ENCODE measurements at places on chromosomes 5 and 9.

- DNase-seq, result no peak
Observed at GRCh38 chr9:8751406-8751930, 951.9 kb upstream of the DMAC1 start.

DNA sequence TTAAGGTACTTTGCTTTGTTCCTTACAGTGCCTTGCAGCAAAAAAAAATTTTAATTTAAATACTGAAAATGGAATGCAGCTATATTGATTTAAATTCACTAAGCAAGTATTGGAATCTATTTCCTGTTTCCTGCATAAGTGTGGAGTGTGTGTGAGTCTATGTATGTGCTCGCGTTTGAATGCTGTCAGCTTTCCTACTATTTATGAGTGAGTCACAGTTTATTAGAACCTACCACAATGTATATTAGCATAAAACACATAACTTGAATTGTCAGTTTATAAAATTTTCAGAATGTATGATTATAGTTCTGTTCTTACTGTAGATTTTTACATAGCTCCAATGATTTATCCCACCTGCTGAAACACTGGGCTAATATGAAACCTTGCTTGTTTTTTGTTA is 302.1 kb downstream of the NR2F1-AS1 start:
- no peak for DNase-seq

- DNase-seq, result no peak
Observed at GRCh38 chr5:77644371-77645157, 6.1 kb upstream of the OTP start.

DNA sequence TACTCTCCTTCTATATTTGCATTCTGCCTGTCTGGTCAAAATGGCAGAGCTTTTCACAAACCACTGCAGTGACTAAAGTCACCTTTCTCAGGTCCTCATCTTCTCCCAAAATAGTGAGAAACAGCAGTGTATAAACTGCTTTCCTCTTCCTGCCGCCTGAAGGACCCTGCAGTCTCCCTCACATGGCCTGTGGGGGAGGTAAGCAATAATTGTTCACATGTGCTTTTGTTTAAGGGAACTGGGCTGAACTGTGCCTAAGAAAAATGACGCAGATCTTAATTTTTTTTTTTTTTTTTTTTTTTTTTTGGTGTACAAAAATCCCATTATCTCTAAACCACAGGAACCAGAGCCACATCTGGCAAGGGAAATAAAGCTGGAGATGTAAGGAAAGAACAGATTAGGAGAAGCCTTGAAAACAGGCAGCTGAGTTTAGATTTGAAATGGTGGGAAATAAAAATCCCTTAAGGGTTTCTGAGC is 131.7 kb upstream of the VLDLR start:
- no peak for DNase-seq

GRCh38 chr9:112047538-112048066 is 127.5 kb downstream of the SUSD1 start:
- DNase-seq, result no peak

DNA sequence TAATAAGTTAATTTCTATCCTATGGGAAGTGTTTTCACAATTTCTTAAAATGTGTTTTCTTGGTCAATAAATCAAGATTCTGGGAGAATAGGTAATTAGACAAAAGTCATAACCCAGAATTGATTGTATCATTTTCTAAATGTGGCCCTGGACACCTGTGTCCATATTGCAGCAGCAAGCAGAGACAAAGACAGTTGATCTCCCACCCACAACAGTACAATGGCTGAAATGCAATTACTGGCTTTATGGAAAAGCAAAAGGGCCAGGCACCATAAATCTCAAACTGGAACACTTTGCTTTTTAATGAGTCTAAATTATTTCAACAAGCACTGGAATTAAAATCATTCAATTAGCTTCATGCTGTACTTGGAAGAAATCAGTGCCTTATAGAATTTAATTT is 157.2 kb downstream of the ESM1 start:
- DNase-seq, result no peak

DNA sequence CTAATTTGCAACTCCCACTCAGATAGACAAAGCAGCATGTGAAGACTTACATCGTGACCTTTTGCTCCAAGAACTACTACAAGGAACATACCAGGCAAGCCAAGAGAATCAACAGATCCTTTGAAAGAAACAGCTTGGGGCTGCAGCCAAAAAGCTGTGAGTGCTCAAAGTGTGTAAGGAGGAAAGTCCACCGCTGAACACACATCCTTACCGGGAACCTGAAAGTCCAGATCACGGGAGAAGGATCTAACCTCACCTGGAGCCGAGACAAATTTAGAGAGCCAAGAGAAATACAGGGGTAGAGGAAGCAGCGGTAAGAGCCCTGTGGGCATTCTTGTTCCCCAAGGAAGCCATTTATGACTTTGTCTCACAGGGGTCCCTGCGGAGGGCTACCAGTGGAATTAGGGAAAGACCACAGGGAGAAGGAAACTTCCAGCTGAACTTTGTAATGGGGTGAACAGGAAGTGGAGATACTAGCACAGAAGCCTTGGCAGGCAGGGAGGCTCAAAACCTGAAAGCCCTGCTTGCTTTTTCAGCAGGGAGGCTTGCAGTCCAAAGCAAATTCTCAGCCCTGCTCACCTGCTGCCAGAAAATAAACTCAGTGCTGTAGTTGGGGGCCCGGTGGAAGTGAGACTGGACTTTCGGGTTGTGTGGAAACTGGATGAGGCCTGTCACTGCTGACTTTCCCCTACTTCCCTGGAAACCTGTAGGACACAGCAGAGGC is 350.2 kb downstream of the DTWD2 start:
- no peak for DNase-seq
